ENCODE measurements at places on chromosomes 4 and X.
A peak's percentile ranks its signal among the peaks of the same experiment; 100 is the strongest.

DNA sequence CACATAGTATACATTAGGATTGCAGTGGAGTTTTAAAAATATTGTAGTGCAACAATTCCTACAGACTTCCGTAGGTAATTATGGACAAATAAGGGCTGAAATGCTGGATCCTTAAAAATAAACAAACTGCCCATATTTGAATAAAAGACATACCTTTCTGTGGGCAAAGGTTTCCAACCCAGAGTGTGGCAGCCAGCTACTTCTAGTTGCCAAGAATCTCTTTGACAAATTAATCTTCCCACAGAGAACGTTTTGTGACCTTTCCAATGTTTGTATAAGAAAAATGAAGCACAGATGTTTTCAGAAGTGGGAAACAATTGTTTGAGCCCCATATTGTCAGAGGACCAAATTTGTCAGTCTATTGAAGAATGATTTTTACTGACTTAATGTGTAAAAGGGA, 21.1 kb downstream of the GRPR start:
- no peak for DNase-seq

- DNase-seq: peak; percentile 43
These were observed 147.2 kb upstream of the DKK2 start for GRCh38 chr4:107183155-107183774.

DNA sequence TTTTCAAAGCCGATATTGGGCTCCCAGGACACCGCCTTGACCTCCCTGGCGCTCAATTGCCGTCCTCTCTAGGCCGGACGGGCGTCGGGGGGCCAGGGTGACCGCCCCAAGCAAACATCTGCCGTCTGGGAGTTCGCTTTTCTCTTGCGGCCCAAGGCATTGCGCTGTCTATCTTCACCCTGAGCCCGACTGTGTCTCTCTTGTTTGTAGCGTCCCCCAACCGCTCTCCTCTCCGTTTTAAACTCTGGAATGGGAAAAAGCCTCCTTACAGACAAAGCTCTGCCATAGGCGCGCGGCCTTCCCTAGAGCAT, 551 bp upstream of the ARX start:
- DNase-seq: no peak

- DNase-seq: peak; percentile 19
These were observed at the start of gene TRIM61 for GRCh38 chr4:164977243-164978164. TRIM61 (minus strand) TSS chr4:164977657; CDS start chr4:164970002, 7,655 bp downstream.

DNA sequence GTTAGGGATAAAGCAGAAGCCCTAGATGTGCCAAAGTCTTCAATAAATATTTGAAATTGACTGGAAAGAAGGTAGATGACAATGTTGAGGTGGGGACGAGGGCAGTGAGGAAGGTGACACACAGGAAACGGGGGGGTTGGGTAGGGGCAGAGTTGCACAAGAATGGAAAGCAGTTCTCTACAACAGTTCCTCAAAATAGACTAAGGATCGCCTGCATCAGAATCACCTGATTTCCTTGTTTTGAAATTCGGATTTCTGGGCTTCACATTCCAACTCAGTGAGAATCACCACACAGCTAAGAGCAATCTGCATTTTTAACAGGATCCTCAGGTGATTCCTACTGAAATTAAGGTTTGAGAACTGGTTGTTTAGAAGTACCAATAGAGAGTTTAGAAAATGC, 70.6 kb downstream of the ARFIP1 start:
- no peak for DNase-seq

- no peak for DNase-seq
These were observed 21.3 kb downstream of the RPGR start for GRCh38 chrX:38305971-38306370.

DNA sequence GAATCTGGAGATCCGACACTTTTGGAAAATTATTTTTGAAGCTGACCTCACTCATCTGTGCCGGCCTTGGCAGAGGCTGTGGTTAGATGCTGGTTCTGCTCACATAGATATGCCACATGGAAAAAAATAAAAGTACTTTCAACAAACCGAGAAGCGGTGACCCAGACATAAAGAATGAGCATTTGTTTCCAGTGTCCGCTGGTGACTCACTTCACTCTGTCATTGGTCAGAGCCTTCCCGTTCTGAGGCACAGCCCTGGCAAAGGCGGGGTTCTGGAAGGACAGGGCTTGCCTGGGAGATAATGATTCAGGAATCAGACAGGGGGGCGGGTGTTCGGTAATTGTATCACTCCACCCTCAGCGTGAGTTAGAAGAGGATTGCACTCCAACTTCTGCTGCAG, 172.4 kb upstream of the MXRA5 start:
- peak; percentile 94 for DNase-seq

- DNase-seq: peak; percentile 67
These were observed 12.8 kb upstream of the BOD1L1 start for GRCh38 chr4:13640149-13640940.

DNA sequence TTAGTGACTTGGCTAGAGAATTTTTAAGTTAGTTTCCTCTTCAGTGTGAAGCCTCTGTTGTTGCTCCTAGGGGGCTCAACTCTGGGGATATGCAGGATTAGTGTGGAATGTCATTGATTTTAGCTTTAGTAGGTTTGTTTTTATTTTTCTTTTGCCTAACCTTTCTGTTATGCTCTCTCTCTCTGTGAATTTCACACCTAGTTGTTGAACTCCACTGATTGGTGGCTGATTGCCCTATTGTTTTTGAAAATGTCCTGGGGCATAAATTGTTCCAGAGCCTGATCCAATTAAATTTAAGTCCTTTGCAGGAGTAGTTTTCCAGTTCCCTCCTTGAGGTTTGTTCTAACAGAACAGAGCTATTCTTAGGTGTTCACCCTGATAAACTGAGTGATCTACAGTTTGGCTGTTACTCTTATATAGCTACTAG, 393.3 kb upstream of the CTSO start:
- DNase-seq: no peak

- no peak for DNase-seq
These were observed 49.1 kb downstream of the RASGEF1B start for GRCh38 chr4:81422595-81422994.

DNA sequence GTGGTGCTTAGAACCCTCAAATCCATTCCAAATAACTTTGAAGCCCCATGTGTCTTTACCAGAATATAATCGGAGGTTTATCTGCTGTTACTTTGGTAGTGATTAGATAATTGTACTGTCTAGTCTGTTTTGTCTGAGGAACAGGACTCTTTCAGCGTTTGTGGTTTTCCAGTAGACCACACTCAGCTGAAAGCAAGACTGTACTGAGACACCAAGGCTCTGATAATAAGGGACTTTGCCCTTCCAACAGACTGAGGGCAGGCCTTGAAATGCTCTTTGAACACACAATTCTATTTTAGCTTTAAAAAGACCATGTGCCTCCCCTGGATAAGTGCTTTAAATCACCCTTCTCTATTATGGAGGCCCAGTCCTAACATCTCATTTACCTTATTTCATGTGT, 76.1 kb downstream of the KLHL8 start:
- DNase-seq: no peak
